AG04449 (cell line): ENCODE measurements at places on chromosomes 1 and 21.

GRCh38 chr1:38018864-38019343 is 6.4 kb downstream of the UTP11 start:
- no peak for DNase-seq

DNA sequence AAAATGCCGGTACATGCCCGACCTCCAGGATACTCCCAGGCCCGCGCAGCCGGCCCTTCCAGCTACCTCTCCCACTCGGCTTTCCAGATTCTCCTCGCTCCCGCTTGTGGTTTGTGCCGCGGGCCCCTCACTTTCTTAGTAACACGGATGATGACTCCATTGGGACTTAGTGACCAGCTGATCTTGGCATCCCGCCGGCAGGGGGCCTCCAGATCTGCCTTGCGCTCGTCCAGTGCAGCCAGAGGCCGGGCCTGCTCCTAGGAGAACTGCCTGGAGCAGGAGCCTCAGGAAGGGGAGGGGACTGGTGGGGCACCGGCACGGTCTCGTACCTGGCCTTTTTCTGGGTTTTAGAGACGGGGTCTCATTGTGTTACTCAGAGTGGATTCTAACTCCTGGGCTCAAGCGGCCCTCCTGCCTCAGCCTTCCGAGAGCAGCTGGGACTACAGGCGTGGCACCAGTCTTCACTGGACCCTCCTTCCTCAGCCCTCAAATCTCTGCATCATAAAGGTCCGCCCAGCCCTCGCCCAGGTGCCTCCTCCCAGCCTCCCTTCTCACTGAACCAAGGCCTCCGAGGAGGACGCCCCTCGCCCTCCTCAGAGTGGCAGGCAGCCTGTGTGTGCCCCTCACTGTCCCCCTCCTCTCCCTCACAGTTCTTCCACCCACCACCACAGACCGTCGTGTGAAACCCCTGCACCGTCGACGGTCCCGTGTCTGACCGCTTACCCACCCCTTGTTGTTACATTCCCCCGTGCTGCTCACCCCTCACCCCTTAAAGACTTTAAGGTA is 78.6 kb downstream of the SLC25A24 start:
- DNase-seq = no peak

- DNase-seq = peak; percentile 63
Observed at GRCh38 chr1:156500793-156501506, 375 bp upstream of the MEF2D start.

DNA sequence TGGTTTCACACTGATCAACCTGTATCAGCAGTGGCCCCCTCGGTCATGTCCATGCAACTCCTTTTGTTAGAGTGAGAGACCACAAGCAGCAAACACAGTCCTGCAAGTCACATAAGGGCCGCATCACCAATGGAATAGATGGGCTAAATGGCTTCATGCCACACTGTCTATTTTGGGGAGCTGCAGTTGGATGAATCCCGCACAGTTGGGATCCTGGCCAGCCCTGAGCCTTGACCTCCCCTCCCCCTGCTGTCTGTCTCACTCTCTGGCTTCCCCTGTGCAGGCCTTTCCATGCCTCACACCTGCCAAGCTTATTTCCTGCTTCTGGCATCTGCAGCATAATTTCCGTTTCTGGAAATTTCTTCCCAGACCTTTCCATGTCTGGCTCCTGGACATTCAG is 57.0 kb downstream of the CNIH3 start:
- DNase-seq = no peak

DNA sequence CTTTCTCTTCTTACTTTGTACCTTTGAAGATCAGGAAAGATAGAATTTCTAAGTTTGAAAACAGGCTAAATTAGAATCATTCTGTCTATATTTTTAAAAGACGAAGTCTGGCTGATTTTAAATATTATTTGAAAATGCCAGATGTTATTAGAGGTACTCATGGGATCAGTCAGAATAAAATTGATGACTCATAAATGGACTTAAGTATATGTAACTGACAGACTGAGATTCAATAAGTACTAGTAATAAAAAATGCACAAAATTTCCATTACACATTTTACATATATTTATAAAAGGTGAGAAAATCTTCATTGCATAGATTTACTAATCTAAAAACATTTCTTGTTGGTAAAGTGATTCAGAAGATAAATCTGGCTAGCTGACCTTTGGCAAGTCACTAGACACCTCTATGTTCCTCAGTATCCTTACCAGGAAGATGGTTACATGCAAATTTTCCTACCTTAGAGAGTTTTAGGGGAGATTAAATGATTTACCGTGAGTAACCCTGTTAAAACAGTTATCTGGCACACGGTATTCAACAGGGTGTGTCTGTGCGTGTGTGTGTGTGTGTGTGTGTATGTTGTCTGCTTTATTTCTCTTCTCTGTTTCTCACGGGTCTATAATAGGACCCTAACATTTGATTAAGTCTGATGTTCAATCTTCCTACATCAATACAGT is 189.0 kb downstream of the RUNX1 start:
- no peak for DNase-seq

GRCh38 chr1:104630567-104631149 is 881.0 kb downstream of the AMY1C start:
- no peak for DNase-seq

DNA sequence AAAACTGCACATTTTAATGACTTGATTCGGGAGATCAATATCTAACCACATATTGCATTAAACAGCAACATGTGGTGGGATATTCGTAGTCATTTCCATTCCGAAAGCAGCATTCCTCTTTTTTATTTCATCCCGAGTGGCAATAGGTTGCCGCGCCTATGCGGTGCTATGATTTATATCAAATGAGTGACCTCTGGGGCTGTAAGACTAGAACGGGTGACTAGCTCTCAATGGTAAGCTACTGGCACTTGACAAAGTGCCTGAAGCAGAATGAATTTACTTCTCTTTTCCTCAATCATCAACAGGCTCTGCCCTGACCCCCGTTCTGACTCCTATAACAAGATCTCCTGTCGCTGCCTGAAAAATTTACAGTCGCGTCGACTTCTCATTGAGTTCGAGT is 162.3 kb downstream of the ZNF281 start:
- no peak for DNase-seq

DNA sequence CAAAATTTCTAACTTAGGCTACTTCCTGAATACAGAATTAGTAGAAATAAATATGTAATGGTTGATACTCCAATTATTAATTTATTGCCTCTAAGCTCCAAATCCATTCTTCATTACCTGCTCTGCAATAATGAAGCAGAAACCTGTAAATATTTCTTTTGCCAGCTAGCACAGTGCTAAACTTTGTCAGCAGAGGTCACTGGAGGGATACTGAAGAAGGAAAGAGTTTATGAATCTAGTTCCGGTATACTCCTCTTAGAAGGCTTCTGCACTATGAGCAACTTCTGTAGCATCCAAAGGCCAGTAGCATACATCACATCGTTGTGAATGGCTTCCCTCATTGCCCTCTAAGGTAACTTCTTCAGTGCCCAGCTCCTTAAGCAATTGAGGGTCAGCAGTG is 81.0 kb upstream of the LHX8 start:
- DNase-seq = no peak

DNA sequence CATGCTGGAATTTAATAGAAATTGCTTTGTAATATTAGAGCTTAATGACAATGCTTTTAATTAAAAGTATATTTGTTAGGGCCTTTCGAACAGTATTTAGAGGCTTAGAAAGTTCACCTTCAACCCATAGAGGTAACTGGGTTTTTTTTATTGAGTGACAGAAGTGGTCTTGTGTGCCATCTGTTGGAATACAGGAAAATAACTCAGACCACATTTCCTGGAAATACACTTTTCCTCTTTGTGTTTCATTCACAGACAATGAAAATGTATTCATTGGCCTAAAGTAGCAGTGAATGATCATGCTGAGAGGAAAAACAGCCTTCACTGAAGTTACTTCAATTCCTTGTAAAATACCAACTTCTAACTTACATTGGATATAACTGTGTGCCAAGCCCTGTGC is 83.6 kb upstream of the L1TD1 start:
- DNase-seq = no peak

DNA sequence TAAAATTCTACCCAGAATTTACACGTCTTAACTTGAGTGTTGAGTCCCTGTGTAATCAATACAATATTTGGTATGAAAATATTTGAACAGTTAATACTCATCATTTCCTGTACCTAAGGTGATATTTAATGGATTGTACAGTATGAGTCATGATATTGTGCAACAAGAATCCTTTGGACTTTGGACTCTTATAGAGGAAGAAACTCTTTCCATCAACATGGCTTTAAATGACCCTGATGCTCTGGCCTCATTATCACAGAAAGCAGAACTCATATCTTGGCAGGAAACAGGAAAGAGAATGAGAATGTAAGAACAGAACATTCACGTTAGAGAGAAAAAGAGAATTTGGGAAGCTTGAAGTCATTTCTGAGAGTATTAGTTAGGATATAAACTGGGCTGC is 168.8 kb upstream of the B3GALT2 start:
- DNase-seq = no peak

DNA sequence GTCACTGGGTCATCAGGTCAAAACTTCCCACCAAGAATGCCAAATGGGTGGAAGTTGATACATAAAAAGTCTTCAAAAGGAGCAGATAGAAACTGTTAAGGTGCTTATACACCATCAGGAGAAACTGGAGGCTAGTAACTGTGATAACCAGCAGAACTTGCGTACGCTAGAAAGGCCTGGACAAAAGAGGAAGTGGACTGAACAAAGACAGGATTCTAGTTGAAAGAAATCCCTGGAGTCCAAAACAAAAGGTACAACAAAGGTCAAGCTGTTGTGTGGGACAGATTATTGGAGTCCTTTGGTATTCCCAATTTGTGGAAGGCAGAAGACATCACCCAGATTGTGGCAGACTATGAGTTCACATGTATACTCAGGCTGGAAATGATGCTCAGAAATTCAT is 215.8 kb upstream of the PBX1 start:
- DNase-seq = no peak

- DNase-seq = no peak
Observed at GRCh38 chr21:9758141-9758540, 763.2 kb upstream of the TPTE start.

GRCh38 chr21:46608672-46609111 is 3.8 kb upstream of the S100B start:
- no peak for DNase-seq

DNA sequence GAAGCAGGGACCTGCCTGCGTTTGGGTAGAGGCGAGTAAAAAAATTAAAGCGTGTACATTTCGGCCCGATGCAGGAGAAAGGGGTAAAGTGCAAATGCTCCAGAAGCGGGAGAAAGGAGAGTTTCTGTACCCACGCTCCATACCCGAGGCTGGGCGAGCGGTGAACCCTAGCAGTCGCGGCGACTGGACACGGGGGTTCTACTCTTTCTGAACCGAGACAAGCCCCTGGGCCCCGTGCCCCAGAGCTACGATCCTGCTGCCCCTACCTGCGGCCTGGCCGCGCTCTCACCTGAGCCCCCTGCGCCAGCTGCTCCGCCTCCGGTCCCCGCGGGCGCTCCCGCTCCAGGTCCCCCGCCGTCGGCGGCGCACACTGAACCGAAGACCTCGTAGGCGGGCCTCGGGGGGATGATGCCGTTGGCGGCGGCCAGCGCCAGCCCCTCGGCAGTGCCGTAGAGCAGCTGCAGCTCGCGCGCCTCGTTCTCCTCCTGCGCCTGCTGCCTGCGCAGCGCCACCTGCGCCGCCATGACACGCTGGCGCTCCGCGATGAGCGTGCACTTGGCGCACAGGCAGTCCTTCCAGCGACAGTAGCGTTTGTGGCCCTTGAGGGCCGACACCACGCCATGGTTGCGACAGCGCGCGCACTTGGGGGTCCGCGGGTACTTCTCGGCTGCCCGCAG is 2.4 kb downstream of the DMRTA2 start:
- DNase-seq = no peak

DNA sequence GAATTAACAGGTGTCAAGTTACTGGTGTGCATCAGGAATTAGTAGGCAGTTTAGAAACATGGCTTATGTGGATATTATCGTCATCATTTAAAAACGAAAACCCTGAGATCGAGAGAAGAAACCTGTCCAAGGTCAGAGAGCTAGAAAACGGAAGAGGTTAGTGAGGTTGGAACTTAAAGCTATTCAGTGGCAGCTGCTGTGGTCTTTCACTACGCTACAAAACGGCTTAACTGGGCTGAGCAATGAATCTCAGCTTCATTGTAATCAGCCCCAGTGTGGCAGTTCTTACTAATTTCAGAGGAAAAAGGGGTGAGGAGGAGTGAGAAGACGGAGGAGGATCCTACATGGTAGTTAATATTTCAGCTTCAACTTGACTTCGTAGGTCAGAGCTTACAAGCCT is 77.9 kb downstream of the DAB1 start:
- DNase-seq = no peak

GRCh38 chr1:87202451-87202850 is 126.2 kb upstream of the LMO4 start:
- no peak for DNase-seq

GRCh38 chr1:67146101-67146500 is 11.3 kb upstream of the C1orf141 start:
- DNase-seq = no peak

- DNase-seq = no peak
Observed at GRCh38 chr1:234608911-234609690, 877 bp downstream of the IRF2BP2 start.

DNA sequence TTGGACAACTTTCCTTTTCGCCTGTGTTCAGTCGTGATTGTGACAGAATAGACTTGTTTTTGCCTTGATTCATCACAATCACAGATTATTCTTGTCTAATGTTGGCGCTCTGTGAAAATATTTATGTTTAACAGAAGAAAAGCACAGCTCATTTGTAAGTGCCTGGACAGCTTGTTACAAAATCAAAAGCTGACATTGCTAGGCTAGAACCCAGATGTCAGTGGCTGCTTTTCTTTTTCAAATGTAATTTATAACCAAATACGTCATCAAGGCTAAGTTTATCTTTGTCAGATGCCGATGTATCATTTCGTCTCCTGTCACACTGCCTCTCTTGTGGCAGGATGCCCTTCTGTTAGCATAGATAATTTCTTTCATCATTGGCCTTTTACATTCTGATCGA is 1227.3 kb downstream of the PLA2G4A start:
- no peak for DNase-seq

DNA sequence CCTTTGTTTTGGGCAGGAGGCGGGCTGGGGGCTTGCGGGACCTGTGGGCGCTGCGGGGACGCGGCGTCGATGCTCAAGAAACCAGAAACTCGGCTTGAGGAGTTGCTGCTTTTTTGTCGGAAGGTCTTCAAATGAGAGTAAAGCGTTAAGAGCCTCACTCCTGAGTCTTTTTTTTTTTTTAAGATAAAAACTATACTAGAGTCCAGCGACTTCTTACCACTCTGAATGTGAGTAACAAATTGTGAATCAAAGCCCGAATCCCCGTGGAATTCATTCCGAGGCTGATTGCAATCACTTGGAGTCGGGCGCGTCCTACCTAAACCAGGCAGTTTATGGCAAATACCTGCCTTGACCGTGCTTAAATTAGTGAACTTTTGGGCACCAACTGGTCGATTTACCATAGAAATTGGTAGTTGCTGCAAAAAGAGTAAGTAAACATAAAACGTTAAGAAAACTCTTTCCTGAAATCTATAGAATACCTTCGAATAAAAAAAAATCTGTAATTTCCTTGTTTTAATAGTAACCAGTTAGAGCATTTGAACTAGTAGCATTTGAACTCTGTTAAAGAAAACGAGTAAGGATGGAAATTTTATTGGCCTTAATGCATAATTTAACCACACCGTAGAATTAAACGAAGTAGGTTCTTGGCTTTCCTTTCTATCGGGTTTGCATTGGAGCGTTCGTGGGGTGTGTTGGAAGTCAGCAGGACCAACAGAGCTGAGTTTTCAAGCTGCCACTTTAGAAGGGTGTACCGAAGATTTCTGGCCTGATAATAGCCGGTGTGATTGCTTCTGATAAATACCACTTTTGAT is 769 bp downstream of the GPSM2 start:
- no peak for DNase-seq
